ENCODE measurements at places on chromosomes 12 and 14.

DNA sequence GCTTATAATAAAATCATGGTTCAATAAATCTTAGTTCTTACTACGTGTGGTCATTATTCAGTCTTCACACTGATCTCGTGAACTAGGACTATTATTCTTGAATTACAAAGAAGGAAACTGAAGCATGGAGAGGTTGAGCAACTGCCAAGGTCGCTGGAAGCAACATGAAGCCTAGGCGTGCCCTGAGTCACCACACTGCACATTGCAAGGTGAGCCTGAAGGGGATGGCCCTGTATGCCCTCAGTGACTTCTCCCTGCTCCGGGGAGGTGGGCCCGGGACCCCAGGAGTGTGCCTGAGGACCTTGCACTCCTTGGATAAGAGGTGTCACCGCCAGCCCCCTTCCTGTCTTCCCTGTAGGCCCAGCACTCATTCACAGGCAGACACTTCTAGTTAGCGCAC lies 161.6 kb downstream of the CACNA1C start:
- DNase-seq: no peak

- no peak for DNase-seq
These were observed 95.8 kb downstream of the TMTC3 start for GRCh38 chr12:88237954-88238353.

GRCh38 chr12:619346-619745 lies 43.9 kb downstream of the NINJ2 start:
- DNase-seq: no peak

DNA sequence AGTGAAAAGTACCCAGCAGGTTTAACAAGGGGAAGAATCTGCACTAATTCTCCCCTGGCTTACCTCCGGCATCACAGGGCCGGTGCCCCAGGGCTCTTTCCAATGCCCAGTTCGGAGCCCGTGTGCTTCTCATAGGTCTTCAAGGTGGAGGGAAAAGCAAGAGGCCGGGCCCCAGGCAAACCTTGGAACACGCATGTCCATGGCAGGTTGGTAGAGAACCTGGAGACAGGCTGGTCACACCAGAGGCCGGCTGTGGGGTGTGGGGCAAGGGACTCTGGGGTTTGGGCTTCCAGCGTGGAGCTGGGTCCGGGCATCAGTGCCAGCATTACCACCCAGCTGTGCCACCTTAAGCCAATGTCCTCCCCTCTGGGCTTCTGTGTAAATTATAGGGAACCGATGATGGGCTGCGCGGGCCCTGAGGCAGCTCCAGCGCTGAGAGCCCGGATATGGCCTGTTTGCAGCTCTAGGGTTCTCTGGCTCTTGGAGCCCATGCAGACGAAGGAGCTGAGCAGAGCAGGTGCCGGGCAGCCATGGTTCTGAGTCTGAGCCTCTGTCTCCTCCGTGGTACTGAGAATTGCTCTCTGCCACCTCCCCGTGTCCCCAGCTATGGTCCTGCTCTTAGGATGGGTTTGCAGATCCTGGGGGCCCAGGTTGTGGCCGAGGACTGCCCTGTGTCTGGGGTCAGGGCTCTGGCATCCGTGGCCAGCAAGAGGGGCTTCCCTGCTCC lies 197.0 kb upstream of the C14orf180 start:
- DNase-seq: no peak

DNA sequence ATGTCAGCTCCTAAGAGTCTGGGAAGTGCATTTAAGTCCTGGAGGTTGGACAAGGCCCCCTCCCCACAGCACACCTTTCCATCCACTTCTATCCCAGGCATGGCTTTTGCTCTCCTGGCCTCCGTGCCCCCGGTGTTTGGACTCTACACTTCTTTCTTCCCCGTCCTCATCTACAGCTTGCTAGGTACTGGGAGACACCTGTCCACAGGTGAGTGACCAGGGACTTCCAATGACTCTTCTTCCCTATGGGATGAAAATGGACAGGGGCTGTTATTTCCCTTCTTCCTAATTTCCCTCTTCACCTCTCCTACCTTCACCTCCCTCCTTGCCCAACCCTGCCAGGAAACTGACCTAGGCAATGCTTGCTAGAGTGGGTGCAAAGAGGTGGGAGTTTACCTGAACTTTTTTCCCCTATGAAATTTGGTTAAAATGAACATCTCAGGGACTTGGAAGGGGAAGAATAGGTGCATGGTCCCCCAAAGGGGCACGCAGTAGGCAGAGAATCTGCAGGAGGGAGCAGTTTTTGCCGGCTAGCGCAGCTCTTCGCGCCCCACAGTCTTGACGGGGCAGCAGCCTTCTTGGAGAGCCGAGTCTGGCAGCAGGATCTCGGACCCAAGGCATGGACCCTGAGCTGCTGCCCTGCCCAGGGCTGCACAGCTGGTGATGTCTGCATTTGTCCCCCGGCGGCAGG lies 9.2 kb downstream of the ARHGEF25 start:
- no peak for DNase-seq

- no peak for DNase-seq
These were observed 274.7 kb downstream of the SLC6A15 start for GRCh38 chr12:84637926-84638325.

DNA sequence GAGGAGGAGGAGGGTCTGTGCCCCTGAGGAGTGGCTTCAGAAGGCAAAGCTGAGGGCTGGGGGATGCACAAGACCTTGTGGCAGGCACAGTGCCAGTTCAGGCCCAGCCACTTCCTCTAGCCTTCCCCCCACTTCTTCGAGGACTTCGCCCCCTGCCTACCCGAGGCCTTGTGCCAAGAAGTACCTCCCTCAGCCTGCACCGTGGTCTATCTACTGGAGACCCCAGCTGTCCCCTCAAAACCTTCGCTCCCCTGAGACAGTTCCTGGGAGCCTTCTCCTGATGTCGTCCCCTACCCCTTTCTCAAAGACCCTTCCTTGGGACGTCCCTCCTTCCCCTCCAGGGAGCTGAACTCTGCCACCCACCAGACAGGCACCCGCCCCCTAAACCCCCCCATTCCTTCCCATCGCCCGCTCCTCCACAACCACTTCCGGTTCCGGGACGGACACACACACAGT lies 604 bp downstream of the ZNF384 start:
- no peak for DNase-seq

DNA sequence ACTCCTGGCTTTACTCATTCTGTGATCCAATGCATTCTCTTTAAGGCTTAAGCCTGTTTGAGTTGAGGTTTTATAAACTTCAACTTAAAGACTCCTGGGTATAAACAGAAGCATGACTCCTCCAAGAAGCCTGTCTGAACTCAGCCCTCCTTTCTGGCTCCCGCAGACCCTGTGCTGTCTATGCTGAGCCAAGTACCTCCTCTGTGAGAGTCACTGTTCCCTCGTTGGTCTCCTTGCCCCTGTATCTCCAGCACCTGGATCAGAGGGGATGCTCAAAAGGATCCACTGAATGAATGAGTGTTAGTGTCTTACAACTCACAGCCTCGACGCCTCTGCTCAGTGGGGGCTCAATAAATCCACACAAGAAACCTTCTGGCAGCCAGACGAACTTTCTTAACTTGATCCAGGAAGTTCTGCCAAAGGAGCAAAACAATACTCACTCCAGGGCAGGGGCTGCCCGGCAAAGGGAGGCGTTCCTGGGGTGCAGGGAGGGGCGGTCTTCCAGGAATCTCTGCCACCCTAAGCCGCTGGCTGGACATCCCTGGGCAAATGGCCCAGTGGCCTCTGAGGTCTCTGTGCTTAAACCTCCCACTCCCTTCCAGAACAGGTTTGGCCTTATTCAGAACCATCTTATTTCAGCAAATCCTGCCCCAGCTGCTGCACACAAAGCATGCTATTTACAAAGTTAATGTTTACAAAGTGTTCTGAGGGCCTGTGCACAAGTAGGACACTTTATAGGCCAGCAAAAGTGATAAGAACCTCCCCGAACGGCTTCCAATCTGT lies 32.9 kb downstream of the MAP1LC3B2 start:
- no peak for DNase-seq

DNA sequence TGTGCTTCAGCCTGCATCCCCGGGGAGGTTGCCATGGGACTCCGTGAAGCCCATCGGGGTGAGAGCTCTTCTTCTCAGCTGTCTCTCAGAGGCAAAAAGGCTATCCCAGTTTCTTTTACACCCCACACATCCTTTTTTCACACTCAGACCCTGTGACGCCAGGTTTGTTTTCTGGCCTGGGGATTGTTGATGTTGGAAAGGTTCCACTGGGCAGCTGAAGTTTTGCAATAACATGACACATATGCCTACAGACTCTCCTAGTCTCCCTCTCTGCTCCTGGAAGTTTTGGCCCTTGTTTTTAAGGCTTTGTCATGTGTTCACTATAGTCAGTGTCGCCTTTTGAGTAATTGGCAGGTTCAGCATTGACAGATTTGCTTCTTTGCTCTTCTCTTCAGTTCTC lies 118.6 kb downstream of the SMOC1 start:
- peak; percentile 80 for DNase-seq

DNA sequence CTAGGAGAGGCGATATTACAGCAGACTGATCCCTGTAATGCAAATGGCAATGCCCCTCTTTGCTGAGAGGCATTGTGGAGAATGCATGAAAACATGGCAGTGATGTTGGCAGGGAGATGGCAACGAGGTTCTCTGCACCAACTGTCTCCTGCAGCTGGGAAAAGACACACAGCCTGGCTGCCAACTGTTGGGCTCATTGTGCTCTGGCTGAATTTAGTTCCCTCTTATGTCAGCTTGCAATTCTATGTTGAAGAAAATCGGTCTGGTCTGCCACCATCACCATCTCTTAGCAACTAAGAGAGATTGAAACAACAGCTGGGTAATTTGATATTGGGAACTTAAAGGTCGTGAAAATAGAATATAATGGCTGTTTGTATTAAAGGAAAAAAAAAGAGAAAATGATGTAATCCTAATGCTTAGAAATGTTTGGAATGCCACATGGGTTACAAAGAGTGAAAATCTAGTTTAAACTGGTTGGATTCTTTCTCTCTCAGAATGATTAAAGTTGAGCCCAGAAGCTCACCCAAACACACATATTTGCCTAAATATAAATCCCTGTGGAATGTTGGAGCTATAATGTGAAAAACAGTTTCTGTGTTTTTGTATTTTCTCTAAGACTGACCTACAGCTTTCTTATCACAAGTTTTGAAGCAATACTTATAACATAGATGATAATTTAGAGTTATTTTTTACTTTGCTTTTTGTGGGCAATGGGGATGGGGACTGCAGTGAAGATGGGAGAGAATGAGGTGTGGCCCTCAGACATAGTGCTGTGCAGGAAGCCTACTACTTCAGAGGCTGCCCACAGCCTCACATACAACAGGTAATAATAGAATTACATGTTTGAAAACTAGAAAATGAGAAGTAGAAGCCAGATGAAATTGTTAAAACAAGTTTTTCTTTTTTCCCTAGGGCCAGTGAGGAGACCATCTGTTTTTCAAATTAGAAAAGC lies 143.7 kb downstream of the AKAP6 start:
- DNase-seq: peak; percentile 0

- no peak for DNase-seq
These were observed 94.8 kb downstream of the PHLDA1 start for GRCh38 chr12:75936515-75937440.

DNA sequence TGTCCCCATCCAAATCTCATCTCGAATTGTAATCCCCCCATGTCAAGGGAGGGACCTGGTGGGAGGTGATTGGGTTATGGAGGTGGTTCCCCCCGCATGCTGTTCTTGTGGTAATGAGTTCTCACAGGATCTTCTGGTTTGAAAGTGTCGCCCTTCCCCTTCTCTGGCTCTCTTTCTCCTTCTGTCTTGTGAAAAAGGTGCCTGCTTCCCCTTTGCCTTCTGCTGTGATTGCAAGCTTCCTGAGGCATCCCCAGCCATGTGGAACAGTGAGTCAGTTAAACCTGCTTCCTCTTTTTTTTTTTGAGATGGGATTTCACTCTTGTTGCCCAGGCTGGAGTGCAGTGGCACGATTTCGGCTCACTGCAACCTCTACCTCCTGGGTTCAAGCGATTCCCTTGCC lies 104.0 kb downstream of the CCDC91 start:
- DNase-seq: no peak

- DNase-seq: no peak
These were observed 4.7 kb upstream of the ITGB7 start for GRCh38 chr12:53211476-53212381.

- no peak for DNase-seq
These were observed 2.3 kb downstream of the TMED10 start for GRCh38 chr14:75174066-75174465.

- no peak for DNase-seq
These were observed 86.8 kb downstream of the RFLNA start for GRCh38 chr12:124381456-124382296.

GRCh38 chr14:80618751-80619329 lies 322.7 kb downstream of the CEP128 start:
- DNase-seq: no peak

DNA sequence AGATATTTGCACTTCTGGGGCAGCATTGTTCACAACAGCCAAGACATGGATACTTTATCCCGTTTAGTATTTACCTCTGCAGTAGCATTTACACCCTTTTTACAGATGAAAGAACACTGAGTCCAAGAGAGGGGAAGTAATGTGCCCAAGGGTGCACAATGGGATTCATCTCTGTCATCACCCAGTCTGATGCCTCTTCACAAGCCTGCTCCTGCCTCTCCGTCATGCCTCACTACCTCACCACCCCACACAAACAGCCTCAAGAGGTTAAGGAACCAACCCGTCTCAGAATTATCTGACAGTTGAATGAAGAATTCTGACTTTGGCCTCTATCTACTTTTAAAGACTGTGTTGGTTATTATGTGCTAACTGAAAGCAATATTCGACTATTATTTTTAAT lies 368.4 kb downstream of the ATP23 start:
- no peak for DNase-seq

GRCh38 chr14:74195623-74196022 lies 43.6 kb upstream of the VSX2 start:
- DNase-seq: no peak

DNA sequence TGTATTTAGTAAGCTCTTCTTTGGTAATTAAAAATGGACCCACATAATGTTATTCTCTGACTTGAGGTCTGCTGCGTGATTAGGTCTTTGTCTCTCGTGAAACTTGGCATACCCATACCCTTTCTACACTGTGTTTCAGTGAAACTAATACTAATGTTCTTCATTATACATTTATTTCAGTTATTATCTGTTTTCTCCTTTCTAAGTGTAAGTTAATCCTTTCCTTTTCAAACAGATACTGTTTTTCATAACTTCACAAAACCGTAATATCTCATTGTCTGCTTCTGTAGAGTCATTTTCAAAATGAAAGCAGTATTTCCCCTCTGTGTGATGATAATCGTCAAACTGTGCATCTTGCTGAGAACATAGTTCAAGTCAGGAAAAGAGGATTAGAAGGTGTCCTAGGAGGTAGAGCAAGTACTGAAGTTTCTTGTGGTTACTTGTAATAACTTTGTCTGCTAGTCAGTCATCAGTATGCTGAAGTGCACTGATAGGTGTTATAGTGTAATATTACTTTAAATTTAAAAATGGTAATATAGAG lies 15.9 kb downstream of the PYROXD1 start:
- DNase-seq: no peak
